Esophagus squamous epithelium (tissue), 5 donors: ENCODE measurements at places on chromosomes 6 and 20. TPM values are rescaled to one million over a fixed set of nuclear protein-coding genes. Genes with fewer than 3 reads are reported as not detected.

Gene CGAS
- 15.4 TPM for total RNA-seq

Gene GPX5
- not detected for total RNA-seq

Gene NT5E
- total RNA-seq: 5.1 TPM

Gene C6orf163
- 0.35 TPM for total RNA-seq

DNA sequence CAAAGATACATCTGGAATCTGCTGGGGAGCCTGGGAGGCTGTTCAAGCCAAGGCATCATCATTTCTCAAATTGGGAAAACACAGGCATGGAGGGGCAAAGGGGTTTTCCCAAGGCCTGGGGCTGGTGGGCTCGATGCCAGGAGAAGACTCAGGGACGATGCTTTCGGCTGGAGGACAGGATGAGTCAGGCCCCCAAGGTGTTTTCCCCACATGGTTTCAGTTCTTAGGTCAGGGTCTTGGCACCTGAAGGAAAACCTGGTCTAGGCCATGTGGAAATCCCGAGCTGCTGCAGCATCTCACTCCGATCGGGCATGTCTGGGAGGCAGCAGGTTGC, 348.1 kb downstream of the CDC5L start:
- DNase-seq: no peak

DNA sequence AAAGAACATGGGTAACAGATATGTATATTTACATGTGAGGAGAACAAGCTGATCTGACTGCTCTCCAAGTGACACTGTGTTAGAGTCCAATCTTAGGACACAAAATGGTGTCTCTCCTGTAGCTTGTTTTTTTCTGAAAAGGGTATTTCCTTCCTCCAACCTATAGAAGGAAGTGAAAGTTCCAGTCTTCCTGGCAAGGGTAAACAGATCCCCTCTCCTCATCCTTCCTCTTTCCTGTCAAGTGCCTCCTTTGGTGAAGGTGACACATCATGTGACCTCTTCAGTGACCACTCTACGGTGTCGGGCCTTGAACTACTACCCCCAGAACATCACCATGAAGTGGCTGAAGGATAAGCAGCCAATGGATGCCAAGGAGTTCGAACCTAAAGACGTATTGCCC, 5.2 kb downstream of the HFE start:
- no peak for DNase-seq

DNA sequence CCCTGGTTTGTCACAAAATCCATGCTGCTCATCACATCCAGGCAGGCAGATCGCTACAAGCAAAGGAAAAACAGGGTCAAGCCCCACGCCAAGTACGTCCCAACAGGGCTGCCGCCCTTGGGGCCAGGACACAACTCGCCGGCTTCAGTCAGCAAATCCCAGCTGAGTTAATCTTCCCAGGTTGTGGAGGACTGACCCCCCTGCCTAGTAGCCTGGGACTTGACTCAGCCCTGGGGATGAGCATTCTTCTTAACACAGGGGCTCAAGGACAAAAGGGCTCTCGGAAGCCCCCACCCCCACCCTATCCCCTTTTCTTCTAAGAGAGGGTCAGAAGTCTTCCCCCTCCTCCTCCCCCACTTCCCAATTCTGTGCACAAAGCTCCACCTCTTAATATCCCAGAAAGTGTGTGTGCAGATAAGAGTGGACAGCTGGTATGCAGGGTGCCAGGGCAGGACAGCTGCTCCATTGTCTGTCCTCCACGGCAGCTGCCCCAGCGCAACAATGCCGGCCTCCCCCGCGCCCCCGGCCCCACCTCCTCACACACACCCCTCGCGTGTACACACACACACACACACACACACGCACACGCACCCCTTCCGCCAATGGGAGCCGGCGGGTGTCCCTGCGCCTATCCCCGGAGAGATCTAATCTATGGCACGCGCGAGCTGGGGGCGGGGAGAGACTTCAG, 4.5 kb downstream of the DLL1 start:
- no peak for DNase-seq

- DNase-seq: no peak
Measured at GRCh38 chr6:686497-686896, 6.4 kb downstream of the EXOC2 start.

GRCh38 chr6:156420172-156420993, 356.8 kb upstream of the ARID1B start:
- DNase-seq: no peak

DNA sequence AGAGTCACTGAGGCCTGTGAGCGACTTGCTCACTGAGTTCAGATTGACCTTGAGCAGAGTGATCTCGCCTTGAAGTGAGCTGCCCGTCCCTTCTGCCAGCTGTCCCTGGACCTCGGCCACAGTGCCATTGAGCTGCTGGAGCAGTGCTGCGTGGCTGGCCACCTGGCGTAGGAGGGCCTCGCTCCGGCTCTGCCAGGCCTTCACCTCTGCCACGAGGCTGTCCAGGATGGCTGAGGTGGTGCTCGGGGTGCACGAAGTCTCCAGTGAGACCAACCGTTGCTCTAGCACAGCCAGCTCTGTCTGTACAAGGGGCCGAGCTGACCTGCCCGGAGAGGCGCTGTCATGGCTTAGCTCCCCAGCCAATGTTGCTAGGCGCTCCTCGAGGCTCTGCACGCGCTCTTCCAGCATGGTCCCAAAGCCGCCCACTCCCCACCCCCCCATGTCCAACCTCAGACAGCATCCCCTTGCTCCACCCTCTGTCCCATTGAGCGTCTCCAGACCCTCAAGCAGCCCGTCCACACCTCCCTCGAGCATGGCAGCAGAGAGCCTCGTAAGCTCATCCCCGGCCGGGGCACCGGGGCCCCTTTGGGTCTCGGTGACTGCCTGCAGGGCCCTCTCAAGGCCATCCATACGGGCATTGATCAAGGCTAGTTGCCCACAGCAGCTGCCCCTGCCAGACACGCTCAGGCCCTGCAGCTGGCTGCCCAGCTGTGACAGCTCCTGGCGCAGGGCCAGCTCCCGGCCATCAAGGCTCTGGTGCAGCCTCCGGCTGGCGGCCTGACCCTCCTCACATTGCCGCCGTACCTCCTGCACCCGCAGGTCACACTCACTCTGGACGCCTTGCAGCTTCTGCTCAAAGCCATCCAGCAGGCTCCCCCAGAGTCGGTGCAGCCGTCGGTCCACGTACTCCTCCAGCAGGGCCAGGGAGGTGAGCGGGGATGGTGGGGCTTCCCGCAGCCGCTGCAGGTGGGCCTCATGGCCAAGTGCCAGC, 4.6 kb downstream of the EMILIN3 start:
- no peak for DNase-seq

GRCh38 chr6:148999929-149000468, 253.2 kb downstream of the UST start:
- DNase-seq: no peak

- DNase-seq: no peak
Measured at GRCh38 chr6:24980507-24981385, 45.0 kb upstream of the RIPOR2 start.

- no peak for DNase-seq
Measured at GRCh38 chr6:129251669-129252376, 368.9 kb downstream of the LAMA2 start.

DNA sequence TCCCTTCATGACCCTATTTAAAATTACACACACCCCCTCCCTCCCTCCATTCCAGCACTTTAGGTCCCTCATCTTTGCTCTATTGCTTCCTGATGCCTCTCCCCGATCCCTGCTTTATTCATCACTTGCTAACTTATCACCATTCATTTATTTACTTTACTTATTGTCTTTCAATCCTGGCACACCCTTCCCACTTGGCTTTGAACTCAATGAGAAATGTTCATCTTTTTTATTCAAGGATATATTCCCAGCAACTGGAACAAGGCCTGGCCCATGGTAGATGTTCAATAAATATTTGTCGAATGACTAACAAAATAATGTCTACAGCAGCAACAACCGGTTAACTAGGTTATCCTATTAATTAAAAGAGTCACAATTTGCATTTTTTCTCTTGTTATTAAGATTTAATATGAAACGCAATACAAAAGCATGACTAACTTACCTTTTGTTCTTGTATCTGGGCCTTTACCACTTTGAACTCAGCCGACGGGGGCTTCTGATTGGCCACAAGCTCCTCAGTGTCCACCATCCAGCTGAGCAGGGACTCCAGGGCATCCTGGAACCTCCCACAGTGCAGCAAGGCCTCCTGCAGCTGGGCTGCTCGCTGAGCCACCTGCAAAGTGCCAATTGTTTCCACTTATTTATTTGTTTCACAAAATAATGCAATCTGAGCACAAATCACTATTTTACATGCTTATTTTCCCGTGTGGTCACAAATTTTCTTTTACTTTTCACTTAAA, 107.8 kb downstream of the DST start:
- DNase-seq: no peak

- no peak for DNase-seq
Measured at GRCh38 chr6:108966251-108966650, 118.0 kb downstream of the ARMC2 start.
